ENCODE measurements at places on chromosomes 1 and 21. TPM values are rescaled to one million over a fixed set of nuclear protein-coding genes. Genes with fewer than 3 reads are reported as not detected.
A peak's percentile ranks its signal among the peaks of the same experiment; 100 is the strongest.

Gene GBP5
- total RNA-seq: 3.5 TPM

Gene TRABD2B
- total RNA-seq: 0.35 TPM

Gene TTC39A
- total RNA-seq: 31.8 TPM

Gene CPT2
- total RNA-seq: 43.6 TPM

Gene SYT11
- 28.2 TPM for total RNA-seq

DNA sequence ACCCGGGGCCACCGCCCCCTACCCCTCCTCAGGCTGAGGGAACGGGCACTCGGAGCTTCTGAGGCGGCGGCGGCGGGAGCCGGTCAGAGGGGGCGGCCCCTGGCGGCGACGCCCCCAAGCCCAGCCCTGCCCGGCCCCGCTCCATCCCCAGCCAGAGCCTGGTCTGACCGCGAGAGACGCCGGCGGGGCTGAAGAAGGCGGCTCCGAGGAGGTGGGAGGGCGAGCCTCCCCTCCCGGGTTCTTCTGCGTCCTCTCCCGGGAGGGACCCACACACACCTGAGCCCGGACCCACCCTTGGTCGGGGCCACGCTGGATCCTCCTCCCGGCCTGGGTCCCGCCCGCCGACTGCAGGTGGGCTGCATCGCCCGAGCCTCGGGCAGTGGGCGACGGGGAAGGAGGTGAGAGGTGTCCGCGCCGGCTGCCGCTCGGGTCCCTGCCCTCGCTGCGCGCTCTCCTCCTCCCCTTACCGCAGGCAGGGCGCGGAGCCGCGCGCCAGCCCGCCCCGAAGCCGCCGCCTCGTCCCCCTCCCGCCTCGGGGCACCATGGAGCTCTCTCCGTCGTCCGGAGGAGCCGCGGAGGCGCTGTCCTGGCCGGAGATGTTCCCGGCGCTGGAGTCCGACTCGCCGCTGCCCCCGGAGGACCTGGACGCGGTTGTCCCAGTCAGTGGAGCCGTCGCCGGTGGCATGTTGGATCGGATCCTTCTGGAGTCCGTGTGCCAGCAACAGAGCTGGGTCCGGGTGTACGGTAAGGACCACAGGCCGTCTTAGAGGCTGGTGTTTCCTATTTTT is at the start of gene RASAL2:
Gene RASAL2, plus strand, starts transcription at position 154 of the 788 bp plus-strand sequence. Its CDS starts 389 bp downstream, at position 543.
- DNase-seq: peak; percentile 78

GRCh38 chr1:41377397-41377796 is 16.2 kb downstream of the FOXO6 start:
- no peak for DNase-seq

- DNase-seq: no peak
Measured at GRCh38 chr21:29443411-29444010, 144.8 kb downstream of the BACH1 start.

DNA sequence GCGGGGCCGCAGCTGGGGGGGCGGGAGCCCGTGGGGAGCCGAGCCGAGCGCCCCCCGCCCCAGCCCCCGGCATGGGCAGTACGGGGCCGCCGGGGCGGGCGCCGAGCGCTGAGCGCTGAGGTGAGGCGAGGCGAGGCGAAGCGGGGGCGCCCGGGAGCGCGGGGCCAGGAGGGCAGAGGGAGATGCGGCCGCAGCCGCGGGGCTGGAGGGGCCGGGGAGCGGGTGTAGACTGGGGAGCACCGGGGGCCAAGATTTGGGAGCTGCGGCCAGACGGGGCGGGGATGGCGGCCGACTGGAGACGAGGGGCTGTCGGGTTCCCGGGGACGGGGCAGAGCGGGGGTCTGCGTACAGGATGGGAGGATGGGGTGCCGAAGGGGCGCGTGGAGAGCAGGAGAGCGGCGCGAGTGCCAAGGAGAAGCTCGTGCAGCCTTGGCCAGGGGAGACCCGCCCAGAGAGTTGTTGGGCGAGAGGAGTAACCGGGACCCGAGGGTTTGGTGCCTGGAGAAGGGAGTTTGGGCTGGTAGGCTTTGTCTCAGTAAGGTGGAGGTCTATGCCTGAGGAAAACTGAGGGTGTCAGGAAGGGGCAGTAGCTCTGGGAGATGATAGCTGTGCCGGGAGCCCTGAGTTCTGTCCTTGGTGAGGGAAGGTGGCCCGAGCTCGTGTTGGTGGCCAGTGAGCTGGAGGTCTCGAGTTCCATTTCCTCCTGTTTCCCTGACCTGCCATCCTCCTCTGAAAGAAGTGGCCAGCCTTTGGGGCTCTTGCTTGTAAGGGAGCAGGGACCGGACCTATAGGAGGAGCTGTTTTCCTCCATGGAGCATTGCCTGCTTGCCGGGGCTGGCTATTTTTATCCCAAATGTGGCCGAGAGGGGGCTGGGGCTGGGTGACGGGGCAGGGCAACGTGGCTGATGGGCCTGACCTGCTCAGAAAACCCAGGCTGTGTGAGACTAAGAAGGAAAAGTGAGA is 539 bp downstream of the ATP8B2 start:
- DNase-seq: peak; percentile 75

DNA sequence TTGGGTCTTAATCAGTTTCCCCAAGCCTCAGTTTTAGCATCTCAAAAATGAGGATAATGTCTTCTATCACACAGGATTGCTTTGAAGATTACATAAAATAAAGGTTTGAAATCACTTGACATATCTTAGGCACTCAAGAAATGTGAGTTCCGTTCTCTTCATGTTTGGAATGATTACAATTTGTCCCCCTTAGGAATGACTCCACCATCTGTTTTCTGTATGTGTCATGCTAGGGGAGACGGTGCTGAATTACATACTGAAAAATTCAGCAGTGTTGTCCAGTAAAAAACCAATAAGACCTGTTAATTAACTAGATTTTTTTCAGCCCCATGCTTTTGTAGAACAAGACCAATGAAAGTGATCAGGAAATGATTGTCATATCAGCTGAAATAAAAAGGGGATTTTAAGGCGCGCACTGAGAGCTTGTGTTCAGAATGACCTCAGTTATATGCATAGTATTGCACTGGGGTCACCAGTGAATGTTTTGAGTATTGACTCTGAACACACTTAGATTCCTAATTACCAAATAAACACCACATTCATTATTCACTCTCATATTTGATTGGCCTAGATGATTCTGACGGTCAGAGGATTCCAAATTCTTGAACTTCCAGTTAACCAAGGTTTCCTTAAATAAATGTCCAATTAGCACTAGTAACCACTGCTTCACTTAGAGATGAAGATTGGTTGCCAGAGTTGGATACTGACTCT is 114.5 kb upstream of the KCNK2 start:
- DNase-seq: no peak

DNA sequence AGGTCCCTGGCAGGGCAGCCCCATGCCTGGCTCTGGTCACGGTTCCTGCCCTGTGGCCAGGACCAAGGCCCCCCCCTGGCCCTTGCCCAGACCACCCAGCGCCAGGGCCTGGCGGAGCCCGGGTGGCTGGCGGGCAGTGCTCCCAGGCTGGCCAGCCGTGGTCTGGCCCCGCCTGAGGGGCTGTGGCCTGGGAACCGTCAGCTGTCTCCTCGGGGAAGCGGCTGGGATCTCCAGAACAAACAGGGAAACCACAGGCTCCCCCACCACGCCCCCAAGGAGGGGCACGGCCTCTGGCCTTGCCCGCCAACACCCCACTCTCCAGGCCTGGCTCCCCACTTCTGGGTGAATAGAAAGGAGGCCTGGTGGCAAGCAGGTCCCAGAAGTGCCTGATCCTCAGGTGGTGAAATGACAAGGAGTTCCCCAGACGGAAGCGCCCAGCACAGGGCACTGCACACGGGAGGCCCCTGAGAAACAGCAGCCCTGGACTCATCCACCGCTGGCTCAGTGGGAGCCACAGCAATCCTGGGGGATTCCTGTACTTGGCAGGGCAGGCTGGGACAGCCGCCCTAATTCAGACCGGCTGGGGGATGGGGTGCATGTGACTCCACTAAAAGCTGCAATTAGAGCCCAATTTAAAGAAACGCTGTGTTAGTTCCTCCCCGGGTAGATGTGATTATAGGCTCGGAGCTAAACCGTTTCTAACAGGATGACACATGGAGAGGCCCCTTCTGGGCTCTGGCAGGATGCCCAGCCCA is 78.9 kb downstream of the RAP1GAP start:
- no peak for DNase-seq

- DNase-seq: peak; percentile 78
Measured at GRCh38 chr1:224929335-224930237, at the start of gene DNAH14. TSS of gene DNAH14 (plus strand) at chr1:224929675. CDS start at chr1:224952703, 23,028 bp downstream.

DNA sequence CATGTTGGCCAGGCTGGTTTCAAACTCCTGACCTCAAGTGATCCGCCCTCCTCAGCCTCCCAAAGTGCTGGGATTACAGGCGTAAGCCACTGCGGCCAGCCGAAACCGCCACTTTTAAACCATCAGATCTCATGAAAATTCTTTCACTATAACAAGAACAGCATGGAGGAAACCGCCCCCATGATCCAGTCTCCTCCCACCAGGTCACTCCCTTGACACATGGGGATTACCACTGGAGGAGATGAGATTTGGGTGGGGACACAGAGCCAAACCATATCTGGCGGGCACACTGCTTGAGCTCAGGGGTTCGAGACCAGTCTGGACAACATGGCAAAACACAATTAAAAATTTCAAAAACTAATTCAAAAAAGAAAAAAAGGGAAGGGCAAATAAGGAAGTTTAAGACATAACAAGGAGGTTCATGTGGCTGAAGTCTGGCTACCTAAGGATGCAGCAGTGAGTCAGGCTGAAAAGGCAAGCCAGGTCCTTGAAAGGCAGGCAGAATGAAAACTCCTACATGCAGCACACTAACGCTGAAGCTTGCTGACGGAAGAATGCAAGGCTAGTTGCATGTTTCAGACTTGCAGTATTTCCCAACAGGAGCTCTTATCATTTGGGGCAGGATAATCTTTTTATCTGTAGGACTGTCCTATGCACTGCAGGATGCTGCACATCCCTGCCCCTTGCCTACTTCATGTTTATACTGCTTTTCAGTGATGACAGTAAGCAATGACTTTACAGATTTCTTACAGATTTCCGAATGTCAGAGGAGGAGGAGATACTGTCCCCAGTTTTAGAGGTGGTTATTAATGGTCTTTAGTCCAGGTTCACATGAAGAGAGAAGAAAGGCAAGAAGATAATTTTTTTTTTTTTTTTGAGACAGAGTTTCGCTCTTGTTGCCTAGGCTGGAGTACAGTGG is 49.3 kb downstream of the FBXO42 start:
- no peak for DNase-seq

GRCh38 chr1:199310708-199311107 is 671.9 kb downstream of the PTPRC start:
- no peak for DNase-seq

DNA sequence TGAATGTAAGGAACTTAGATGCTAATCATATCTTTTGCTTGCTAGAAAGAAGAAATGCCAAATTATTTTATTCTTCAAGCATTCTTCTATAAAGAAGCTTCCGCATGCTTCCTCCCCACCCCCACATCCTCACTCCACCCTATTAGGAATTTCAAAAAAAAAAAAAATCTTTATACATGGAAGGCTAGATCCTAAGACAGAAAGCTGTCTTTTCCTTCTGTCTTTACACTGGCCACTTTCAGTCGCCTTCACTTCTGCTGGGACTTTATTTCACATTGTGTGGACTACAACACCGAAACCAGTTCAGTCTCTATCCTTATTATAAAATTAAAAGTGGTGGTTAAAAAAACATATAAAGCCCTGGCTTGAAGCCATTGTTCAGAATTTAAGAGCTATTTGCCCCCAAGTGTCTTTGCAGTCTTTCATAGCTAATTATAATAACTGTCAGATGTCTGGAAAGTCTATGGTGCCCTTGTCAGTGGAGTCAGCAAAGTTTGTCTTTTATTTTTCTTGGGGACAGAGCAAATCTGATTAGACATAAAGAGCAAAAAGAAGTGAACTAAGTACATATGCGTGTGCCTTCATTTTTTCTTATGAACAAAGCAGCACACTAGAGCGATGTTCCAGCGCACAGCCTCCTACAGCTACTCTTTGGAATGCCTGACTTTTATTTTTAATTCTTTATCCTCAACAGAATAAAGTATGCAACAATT is 297.7 kb downstream of the PTPRC start:
- DNase-seq: no peak

DNA sequence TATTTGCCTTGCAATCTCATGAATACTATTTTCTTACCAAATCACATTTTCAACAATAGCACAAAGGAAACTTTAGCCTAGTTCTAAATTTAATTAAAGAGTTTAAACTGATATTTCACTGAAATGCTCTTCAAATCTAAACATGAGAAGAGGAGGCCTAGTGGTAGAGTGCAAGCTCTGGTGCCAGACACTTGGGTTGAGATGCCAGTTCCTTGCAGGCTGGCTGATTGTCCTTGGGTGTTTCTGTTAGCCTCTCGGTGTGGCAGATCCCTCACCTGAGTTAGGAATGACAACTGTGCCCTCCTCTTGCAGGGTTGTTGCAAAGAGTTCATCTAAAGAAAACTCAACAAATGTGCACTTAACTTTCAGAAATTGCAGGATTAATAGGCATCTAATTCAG is 12.5 kb downstream of the ZBTB21 start:
- no peak for DNase-seq

GRCh38 chr1:207306603-207307002 is 14.9 kb upstream of the CD55 start:
- no peak for DNase-seq

DNA sequence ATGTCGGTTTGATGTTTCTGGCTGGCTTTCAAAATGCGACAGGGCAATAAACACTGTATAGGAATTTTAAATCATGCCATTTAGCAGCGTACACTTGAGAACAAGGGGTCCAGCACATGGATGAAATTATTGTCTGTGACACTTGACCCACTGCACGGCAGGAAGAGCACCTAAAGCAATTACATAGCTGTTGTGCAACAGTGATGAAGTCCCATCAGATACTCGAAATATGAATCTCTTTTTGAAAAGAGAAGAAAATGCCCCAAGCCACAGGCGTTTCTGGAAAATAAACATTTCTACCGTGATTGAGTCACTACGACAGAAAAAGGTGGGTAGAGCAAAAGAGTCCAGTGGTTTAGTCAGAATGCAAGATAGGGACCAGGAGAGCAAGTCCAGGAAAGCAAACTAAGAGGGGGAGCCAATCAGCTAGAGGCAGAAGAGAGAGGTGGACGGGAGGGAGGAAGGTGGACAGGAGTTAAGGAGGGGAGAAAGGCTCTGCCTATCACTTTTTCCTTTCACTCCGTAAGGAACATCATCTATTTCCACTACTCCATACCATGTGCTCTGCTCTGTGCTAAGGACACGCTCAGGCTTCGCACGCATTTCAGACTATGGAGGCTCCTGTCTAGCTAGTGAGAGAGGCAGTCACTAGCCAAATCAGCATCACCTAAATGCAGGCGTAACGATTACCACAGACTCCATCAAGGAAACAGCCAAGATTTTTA is 6.4 kb downstream of the DSCAM start:
- no peak for DNase-seq

DNA sequence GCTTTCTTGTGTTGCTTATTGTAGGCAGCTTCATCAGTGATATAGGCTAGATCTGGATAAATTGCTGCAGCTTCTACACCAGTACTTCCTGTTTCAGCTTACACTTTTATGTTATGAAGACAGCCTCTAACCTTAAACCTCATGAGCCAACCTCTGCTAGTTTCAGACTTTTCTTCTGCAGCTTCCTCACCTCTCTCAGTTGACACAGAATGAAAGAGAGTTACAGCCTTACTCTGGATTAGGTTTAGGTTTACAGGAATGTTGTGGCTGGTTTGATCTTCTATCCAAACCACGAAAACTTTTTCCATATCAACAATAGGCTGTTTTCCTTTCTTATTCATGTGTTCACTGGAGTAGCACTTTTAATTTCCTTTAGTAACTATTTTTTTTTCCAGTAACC is 76.9 kb upstream of the RNPC3 start:
- DNase-seq: no peak

Measured in adrenal gland (tissue), 19 donors.